Activated T-cell treated with anti-CD3 and anti-CD28 coated beads, Interleukin-2, amount 50 U/mL, for 48 hours (primary cell): ENCODE measurements at places on chromosomes 11 and 22.

- DNase-seq = no peak
Measured at GRCh38 chr11:69656536-69657455, 15.8 kb downstream of the CCND1 start.

DNA sequence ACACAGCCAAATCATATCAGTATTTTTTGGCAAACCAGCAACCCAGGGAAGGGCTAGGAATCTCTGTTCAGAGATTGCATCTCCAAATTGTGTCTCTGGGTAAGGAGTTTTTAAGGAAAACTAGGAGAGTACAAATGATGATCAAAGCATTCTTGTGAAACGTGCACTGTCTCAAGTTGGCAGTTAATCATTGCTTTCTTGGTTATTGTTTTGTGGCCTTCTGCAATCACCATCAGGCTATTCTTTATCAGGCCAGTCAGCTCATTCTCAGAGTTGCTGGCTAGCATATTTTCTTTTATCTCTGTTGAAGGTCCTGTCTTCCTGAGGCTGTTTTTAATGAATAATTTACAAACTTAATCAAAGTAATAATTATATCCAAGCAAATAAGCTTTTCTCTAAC lies 129.1 kb upstream of the CCDC179 start:
- DNase-seq = no peak

DNA sequence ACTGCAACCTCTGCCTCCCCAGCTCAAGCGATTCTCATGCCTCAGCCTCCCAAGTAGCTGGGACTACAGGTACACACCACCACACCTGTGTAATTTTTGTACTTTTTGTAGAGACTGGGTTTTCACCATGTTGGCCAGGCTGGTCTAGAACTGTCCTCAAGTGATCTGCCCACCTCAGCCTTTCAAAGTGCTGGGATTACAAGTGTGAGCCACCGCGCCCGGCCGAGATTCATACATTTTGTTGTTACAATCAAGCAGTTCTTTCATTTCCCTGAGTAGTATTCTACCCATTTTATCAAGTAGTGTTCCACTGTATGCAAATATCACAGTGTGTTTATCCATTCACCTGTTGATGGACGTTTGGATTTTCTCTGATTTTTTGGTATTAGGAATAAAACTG lies 26.6 kb upstream of the SLC35C1 start:
- DNase-seq = no peak

DNA sequence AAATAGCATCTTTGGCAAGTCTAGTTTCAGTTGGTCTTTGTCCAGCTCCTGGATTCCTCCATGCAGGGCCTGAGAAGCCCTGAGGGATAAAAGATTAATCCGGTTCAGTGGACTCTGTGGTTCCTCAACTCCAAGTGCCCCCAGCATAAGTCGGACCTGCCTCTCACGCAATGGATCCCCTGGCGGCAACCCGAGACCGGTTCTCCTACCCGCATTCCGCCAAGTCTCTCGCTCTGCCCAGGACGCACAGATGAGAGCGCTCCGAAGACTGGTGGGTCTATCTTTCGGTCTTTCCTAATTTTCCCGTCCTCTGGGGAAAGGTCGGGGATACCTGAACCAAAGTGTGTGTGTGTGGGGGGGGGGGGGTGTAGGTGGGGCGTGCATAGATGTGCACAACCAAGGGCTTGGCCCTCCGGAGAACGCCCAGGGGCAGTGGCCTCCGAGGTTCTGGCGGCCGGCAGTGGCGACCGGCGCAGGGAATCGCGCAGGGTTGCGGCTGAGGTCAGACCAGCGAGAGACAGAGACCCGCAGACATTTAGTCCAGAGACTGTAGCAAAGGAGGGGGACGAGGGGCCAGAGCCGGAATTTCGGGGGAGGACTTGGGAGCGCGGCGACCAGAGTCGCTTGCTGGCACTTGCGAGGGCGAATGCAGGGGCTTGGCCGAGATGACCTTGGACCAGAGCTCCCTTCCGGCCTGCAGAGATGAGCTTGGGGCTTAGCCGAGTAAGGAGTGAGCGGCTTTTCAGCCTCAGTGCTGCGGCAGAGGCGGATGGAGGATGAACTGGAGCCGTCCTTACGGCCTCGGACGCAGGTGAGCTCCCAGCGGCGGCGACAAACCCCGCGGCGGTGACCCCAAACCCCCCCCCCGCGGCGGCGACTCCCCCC lies 712 bp upstream of the SLC2A11 start:
- DNase-seq = peak; percentile 45

DNA sequence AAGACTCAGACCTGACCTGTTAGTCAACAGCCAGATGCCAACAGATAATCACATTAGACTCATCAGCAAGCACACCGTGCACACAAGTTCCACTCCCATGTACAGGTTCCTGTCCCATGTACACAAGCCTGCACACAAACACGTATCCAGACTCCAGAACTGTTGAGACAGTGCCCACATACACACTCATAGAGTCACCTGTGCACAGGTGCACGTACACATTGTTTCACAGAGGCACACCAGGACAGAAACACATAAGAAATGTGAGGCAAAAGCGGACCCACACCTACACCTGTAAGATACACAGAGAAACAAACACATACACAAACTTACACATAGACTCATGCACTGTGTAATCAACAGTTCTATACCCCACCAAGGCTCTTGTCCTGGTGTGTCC lies 2.7 kb upstream of the ZNF74 start:
- DNase-seq = no peak

- DNase-seq = no peak
Measured at GRCh38 chr22:21612858-21613257, 17.0 kb downstream of the YDJC start.

GRCh38 chr22:32414191-32414590 lies 2.1 kb upstream of the RTCB start:
- DNase-seq = no peak

DNA sequence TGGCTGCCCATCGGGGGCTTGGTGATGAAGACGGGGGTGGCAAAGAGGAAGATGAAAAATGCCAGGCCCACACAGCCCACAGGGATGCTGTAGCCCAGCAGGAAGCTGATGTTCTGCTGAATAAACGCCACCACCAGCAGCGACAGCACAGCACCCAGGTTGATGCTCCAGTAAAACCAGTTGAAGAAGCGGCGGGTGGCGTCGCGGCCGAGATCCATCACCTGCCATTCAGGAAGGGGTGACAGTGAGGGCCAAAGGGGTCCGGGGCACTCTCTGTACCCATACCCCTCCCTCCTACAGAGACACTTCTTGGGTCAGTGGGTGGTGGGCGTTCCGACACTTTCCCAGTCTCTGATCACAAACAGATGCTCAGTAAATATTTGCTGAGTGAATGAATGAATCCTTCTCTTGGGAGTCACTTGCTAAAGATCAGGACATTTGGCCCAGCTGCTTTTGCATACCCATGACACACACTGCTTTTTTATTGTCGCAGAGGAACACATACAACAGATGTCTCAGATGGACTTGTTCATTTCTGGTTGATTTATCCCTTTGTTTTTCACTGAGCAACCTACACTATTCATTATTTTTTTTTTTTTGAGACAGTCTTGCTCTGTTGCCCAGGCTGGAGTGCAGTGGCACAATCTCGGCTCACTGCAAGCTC lies 5.2 kb downstream of the SLC15A3 start:
- DNase-seq = no peak

GRCh38 chr11:63505857-63506528 lies at the start of gene LGALS12:
TSS of gene LGALS12 (plus strand) at chr11:63506084. CDS start at chr11:63506459, 375 bp downstream.
- DNase-seq = no peak

- no peak for DNase-seq
Measured at GRCh38 chr22:20044495-20045151, 23.7 kb downstream of the TANGO2 start.

DNA sequence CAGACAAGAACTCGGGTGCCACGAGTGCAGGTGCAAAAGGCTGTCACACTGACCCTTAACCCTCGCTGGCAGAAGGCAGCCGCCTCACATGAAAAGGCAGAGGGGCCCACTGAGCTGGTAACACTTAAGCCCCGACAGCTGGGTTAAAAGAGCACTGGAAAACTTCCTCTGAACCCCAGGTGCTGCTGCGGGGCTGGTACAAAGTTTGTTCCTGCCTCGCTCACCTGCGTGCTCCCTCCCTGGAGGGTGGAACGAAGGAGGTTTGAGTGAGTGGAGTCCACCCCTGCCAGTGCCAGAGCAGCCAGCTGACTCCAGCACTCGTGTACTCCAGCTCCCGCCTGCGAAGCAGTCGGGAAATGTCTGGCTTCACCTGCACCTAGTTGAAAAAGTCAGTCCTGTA lies 12.6 kb downstream of the SULT4A1 start:
- no peak for DNase-seq

DNA sequence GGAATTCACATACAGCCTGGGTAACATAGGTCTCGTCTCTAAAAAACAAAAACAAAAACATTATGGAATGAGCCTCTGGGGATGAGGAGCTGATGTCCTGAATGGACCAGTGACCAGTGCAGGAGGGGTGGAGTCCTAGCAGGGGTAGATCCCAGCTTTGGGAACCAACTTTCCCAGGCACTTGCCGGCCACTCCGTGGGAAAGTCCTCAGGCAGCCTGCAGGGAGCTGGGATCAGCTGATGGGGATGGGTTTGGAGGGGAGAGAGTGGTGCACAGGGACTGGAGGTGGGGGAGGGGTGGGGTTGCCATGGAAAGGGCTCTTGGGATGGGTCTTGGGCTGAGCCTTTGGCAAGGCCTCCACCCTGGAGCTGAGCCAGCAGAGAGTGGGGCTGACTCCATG lies 19.1 kb downstream of the MGAT3 start:
- no peak for DNase-seq

DNA sequence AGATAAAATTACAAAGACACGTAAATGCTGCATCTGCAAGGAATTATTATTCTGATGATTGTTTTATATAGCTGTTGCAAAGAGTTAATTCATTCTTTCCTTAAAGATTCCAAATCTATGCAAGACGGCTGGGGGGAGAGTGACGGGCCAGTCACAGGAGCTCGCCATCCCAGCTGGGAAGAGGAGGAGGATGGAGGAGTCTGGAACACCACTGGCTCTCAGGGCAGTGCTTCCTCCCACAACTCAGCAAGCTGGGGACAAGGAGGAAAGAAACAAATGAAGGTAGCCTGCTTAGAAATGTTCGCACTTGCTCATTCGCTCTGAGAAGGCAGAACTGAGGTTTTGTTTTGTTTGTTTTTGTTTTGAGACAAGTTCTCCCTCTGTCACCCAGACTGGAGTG lies 73.0 kb upstream of the ADSL start:
- DNase-seq = no peak

DNA sequence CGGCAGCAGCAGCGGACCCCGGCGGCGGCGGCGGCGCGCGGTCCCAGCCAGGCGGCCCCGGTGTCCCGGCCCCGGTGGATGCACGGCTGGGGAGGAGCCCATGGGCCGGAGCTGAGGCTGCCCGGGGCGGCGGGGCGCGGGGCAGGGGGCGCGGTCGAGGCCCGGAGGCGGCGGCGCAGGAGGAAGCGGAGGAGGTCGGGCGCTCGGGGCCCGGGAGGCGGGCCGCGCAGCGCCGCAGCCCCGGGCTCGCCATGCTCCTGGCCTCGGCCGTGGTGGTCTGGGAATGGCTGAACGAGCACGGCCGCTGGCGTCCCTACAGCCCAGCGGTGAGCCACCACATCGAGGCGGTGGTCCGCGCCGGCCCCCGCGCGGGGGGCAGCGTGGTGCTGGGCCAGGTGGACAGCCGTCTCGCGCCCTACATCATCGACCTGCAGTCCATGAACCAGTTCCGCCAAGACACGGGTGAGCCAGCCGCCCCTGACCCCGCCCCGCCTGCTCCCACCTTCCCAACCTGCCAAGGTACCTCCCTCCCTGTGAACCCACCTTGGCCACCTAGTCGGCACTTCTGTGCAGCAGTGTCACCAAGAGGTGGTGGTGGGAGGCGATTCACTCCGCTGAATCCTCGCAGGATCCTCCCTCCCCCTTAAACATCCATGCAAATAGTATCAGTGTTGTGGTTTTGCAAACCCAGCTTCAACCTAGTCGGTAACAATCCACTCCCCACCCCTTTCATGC lies 580 bp downstream of the DTX4 start:
- DNase-seq = peak; percentile 32

DNA sequence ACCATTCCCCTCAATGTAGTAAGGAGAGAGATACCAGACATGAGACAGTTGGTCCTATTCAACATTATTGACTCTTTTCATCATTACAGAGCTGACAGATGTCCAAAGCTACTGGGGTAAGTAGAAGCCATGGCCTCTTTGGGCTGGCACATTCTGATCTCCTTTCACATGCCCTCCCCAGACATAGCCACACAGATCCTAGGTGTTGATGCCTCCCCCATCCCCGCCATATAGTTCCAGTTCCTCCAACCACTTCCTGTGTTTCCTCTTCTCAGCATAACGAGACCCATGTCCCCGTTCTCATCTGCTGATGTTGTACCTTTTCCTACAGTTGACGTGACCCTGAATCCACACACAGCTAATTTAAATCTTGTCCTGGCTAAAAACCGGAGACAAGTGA lies 14.0 kb downstream of the TRIM6 start:
- no peak for DNase-seq

GRCh38 chr11:97607291-97608000 lies 1217.6 kb downstream of the JRKL start:
- DNase-seq = no peak
